ENCODE measurements at places on chromosomes 5 and 9. TPM values are rescaled to one million over a fixed set of nuclear protein-coding genes. Genes with fewer than 3 reads are reported as not detected.

Gene CYLC2
- not detected for polyA plus RNA-seq

Gene PDE8B
- 0.02 TPM for polyA plus RNA-seq

Gene CCDC192
- polyA plus RNA-seq, result not detected

Gene C9orf85
- 15.1 TPM for polyA plus RNA-seq

Gene PLAC8L1
- 0.15 TPM for polyA plus RNA-seq

Gene CMYA5
- polyA plus RNA-seq, result 0.89 TPM

Gene ANXA1
- 596 TPM for polyA plus RNA-seq

Gene PDCD1LG2
- 31.5 TPM for polyA plus RNA-seq

Gene PCDHB7
- 0.62 TPM for polyA plus RNA-seq

Gene SMC2
- polyA plus RNA-seq, result 5.5 TPM

Gene EIF4E1B
- polyA plus RNA-seq, result not detected

Gene OTP
- not detected for polyA plus RNA-seq

Data from AG04450 (cell line).